ENCODE measurements at places on chromosomes 2 and 18.
A peak's percentile ranks its signal among the peaks of the same experiment; 100 is the strongest.

DNA sequence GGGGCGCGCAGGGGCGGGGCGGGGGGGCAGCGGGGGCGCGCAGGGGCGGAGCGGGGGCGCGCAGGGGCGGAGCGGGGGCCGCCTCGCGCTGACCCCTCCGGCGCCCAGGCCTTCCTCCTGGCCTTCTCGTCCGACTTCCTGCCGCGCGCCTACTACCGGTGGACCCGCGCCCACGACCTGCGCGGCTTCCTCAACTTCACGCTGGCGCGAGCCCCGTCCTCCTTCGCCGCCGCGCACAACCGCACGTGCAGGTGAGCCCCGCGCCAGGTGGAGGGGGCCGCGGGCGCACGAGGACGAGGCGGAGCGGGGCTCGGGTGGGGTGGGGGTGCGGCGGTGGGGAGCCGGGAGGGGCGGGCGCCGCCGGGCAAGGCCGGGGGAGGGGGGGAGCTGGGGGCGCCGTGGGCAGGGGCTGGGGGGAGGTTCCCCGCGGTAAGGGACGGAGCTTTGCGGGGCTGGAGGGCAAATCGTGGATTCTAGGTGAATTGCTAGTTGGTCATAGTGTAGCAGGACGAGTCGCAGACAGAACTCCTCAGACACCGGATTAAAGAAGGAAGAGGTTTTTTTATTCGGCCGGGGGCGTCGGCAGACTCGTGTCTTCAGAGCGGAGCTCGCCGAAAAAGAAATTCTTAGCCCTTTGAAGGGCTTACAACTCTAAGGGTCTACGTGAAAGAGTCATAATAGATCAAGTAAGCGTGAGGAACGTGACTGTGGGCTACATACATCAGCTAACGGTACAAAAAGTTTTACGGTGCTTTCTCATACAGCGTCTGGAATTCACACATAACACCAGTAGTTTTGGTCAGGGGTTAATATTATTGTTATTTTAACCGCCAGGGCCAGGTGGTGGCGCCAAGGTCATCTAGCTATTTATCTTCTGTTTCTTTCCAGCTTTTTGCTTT, 29.9 kb downstream of the ANO7 start:
- peak overlapping the region; percentile 43 for H3K27ac ChIP-seq
- DNase-seq = peak; percentile 52
- H3K36me3 ChIP-seq = no peaks in the 10 kb centered on the region
- H3K4me3 ChIP-seq = peak overlapping the region; percentile 73

- no peak for DNase-seq
- no peaks in the 10 kb centered on the region for H3K4me1 ChIP-seq
- peaks cover 5% of the 10 kb centered on the region for H3K27me3 ChIP-seq
Observed at GRCh38 chr18:75475228-75475627, 47.7 kb upstream of the SMIM21 start.

DNA sequence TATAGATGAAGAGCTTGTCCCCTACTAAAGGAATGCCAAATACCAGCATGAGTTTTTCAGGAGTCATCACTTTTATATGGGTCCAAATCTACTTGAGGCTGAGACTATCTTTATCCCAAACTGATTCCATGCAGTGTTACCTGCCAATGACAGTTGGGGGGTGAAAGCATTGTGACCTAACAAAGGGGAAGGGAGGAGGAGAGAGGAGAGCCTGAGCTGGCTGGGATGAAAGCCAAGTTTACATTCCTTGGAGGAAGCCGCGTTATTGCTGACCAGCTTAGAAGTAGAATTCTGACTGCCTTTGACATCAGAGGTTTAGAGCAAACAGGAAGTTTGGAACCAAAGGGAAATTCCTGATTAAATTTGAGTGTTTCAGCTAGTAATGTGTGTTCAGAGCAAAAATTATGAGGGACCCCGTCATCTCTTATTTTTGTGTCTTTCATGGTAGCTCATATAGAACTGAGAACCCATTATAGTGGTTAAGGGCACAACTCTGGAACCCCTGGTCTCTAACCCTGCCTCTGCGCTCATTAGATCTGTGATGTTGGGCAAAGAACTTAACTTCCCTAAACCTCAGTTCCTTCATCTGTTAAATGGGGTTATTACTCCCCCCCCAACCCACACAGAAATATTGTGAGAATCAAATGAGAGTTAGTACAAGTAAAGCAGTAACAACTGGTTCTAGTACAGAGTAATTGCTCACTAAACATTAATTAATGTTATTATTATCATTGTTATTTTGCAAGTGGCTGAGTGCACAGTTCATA, 199.3 kb upstream of the EPAS1 start:
- peaks cover 18% of the 10 kb centered on the region for H3K4me1 ChIP-seq
- H3K27me3 ChIP-seq = no peaks in the 10 kb centered on the region
- peaks cover 9% of the 10 kb centered on the region for H3K36me3 ChIP-seq

GRCh38 chr18:22347606-22348511, 69.9 kb downstream of the CTAGE1 start:
- H3K36me3 ChIP-seq = no peaks in the 10 kb centered on the region
- DNase-seq = peak; percentile 42
- H3K4me3 ChIP-seq = peak overlapping the region; percentile 67
- H3K4me1 ChIP-seq = peaks cover 57% of the 10 kb centered on the region
- peak overlapping the region; percentile 72 for H3K27ac ChIP-seq
- H3K27me3 ChIP-seq = peaks cover 30% of the 10 kb centered on the region

DNA sequence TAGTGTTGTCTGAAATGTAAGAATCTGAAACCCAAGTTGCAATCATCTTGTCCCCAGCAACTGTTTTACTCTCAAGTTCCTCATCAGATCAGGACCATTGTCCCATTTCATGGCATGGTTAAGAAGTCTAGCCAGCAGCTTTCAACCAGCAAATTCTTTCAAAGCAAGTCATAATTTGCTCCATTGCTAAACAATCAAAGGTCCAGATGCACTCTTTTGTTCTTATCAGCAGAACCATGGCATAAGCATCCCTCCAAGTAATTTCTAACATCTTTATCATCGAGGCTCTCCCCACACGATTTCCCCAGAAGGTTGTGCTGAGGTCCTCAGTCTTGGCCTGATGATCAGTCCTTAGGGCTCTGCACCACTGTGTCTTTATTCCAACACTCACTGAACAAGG, 67.5 kb upstream of the APCDD1 start:
- peaks cover 9% of the 10 kb centered on the region for H3K4me1 ChIP-seq
- DNase-seq = no peak
- H3K36me3 ChIP-seq = no peaks in the 10 kb centered on the region

Data from activated CD8-positive, alpha-beta T cell treated with anti-CD3 and anti-CD28 coated beads, Interleukin-2, amount 10 ng/mL, durations not matched to agents 7 days and 5 days (primary cell).